Caki2 (cell line): ENCODE measurements at places on chromosomes 12 and 14.
A peak's percentile ranks its signal among the peaks of the same experiment; 100 is the strongest.

DNA sequence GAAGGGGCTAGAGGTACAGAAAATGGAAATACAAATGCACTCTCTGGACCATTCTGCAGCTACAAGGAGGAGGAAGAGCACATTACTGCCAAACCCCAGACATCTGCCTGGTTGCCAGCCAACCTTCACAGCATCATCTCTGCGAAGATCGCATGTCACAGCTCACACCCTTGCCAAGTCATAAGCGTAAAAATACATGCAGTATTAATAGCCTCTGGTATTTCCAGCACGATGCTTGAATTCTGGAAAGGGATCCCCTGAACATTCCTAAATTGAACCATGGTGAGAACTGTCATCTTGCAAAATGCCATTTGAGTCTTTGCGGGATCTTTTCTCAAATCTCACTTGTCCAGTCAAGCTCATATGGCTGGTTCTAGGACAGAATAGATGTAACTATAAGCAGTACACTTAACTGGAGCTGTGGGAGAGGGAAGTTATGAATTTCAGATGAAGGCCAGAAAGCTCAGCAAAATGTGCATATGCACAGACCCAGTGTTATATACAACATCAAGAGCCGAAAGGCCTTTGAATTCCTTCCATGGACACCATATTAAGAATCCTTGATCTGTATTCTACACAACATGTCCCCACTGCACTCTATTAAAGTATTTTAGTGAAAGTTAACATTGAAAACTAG, 211.6 kb downstream of the DUSP6 start:
- no peak for DNase-seq

DNA sequence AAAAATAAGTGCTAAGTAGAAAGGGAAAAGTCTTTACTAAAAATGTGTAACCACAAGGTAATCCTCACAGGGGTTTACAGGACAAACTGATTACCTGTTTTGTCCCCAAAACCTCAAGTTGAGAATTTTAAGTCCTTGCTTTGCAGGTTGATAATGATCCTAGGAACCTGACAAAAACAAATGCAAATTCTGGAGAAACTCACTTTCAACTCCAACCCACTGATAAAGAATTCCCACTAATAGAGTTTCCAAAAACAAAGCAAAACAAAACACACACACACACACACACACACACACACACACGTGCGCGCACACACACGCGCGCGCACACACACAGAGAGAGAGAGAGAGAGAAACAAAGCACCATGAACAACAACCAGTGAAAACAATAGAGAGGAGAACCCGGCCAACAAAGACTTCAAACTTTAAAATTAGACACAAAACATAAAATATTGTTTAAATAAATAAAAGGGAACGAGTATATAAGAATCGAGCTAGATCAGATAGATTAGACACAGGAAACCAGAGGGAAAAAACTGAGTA, 187.0 kb upstream of the FOXN3 start:
- DNase-seq = no peak

- DNase-seq = no peak
These were observed 38.6 kb downstream of the BTG1 start for GRCh38 chr12:92107094-92107493.

DNA sequence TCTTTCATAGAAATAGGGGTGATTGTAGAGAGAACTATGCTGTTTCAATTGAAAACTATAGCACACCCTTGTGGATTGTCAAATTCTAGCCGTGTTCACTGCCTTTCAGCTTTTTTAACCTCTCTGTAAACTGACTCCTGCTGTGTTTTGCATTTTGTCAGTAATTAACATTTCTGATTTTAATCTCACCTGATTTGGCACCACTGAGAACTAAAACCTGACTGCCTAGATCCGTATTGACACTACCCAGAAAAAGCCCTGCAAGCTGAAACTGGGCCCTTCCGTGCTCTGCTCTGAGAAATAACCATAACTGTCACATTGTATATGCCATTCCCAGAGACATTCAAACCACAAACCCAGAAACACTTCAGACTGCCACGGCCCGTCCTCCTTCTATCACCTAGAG, 26.6 kb upstream of the ETV6 start:
- no peak for DNase-seq

DNA sequence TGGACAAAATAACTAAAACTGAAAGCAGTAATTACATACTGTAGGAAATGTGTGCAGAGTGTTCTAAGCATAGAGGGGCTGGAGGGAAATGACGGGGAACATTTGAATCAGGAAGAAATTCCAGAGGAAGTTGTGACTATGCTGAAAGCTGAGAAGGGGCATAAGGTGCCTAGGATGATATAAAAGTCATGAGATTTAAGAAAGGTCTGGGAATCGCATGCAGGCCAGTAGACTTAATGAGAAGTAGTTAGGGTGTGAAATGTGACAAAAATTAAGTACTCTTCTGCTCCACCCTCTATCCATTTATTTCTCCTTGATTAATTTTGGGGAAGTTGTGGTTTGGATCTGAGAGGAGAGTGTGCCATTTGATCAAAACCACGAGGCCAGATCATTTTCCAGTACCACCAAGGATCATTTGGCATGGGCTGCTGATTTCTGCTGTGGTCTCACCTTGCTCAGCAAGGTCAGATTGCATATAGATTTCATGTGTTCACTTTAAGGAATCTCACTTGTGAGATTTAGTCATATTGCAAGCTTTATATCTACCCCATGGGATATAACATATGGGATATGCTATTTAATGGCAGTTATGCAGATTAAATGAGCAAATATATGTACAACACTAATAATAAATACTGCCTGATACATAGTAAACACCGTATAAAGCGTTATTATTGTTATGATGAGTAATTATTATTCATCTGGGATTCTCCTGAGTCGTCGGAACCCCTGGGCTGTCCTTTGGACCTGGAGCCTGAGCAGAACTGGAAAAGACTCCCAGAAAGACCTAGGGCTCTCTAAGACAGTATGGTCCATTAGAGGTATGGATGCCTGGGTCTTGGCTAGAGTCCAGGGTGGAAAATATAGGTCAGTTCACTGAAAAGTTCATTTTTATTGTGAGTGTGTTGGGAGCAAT, 72.3 kb downstream of the SRGAP1 start:
- peak; percentile 81 for DNase-seq

DNA sequence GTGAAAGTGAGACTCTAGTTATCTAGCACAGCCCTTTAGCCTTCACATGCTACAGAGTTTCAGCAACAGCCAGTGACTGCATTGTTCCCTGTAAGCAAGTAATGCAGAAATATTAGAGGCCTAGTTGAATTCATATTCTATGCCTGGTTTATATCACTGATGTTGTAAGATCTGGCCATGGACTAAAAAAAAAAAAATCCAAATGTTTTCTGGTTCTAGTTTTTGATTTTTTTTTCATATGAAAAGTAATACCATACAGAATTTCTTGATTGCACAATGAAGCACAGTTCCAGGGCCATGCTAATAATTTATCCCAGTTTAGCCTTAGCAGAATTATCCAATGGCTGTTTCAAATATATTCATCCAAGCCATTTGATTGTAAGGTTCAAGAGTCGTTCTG, 341.5 kb upstream of the DDHD1 start:
- DNase-seq = no peak

- peak; percentile 31 for DNase-seq
These were observed 60.8 kb upstream of the REP15 start for GRCh38 chr12:27635349-27635972.

- DNase-seq = no peak
These were observed 404.0 kb upstream of the ATP2B1 start for GRCh38 chr12:90112666-90113065.

- DNase-seq = no peak
These were observed 55.4 kb downstream of the AKAP6 start for GRCh38 chr14:32384464-32384863.
